Liver (tissue), 10 donors: ENCODE measurements at places on chromosomes 1 and 21.

DNA sequence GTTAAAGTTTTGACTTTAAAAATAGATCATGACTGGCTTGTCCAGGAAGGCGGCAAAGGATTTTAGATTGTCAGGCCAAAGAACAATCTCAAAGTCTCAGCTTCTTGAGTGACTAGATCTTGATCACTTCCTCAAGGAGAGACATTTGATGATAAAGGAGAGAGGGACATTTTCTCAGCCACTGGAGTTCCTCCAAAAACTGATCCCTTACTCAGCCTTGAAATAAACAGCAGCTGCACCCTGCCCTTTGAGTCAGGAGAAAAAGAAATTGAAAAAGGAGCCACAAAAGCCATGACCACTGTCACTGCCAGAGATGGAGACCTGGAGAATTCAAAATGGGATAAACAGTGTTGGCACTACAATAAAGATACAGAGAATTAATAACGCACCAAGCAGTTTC lies 288.4 kb upstream of the PRMT6 start:
- no peak for DNase-seq

GRCh38 chr1:230328342-230329015 lies 97.7 kb downstream of the PGBD5 start:
- DNase-seq: no peak

- DNase-seq: no peak
Observed at GRCh38 chr1:192571668-192572067, 3.9 kb upstream of the RGS1 start.

DNA sequence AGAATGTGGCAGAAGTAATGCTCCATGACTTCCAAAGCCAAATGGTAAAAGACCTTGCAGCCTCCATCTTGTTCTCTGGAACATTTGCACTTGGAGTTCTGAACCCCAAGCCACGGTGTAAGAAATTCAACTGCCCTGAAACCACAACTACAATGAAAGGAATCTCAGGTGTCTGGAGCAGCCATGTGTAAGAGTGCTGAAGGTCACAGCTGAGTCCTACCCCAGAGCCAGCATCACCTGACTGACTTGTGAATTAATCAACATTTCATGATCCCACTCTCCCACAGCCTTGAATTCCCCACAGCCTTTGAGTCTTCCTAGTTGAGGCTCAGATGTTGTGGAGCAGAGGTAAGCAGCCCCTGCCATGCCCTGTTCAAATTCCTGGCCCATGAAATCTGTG lies 192.8 kb upstream of the CAMK1G start:
- DNase-seq: no peak

- no peak for DNase-seq
Observed at GRCh38 chr1:200304171-200304570, 105.7 kb downstream of the ZNF281 start.

GRCh38 chr1:70762386-70762785 lies 285.2 kb downstream of the PTGER3 start:
- no peak for DNase-seq

DNA sequence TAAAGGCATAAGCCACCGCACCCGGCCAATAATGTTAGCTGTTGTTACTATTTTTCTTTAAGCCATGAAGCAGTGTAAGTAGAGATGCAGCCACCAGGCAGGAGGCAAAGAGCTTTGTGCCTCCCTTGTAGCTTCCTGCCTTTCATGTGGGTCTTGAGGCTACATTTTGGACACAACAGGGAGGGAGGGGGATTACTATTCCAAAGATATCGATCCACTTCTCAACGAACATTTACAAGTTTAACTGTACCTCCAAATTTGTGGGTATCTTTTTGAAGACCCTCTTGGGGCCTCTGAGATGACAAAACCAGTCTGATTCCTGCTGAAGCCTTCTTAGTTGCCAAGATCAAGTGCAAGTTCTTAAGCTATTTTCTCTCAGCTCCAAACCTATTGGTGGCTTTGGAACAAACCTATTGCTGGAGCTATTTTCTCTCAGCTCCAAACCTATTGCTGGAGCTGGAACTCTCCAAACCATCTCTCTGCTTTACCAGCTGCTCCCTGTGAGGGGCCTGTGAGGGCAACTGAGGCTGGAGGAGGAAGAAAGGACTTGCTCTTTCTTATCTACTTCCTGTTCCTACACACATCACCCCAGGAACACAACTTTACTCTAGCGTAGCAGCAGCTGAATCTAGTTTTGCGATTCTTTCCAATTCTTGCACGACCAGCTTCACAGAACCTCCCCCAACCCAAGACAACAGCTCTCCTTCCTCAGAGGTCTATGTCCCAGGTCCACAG lies 16.1 kb upstream of the RCAN3 start:
- DNase-seq: no peak

GRCh38 chr1:198966519-198966918 lies 327.7 kb downstream of the PTPRC start:
- DNase-seq: no peak

DNA sequence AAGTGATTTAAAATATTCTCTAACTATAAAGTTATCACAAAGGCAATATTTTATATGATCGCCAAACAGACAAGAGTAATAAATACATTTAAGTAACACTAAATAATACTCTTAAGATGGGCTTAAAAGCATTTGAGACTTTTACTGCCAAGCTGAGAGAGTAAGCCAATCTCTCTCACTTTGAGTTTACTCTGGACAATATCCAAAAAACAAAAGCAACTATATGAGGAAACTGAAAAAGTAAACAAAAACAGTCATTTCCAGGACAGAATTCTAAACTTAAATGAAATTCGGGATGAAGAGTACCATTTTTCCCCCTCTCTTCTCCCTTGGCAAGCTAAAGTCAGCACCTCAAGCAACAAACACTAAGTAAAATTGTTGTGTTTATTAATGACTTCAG lies 173.2 kb downstream of the COP1 start:
- no peak for DNase-seq

DNA sequence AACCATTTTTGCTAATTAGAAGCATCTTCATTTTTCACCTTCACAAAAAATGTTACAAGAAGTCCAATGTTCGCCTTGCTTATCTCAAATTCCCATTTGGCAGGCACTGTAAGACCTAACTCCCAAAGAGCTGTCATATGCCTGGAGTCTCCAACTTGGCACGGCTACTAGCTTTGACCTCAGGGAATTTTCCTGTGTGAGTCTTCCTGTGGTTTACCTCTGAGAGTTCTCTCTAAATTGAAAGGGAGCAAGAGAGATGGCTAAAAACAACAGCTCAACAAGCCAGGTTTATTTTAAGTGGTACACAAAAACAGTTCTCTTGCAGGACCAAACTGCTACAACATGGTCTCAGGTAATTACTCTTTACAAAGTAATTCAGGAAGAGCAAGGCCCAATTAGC lies 756.0 kb upstream of the ADGRL2 start:
- no peak for DNase-seq
